Amniotic stem cell (primary cell): ENCODE measurements at places on chromosomes 2 and 18.

- no peak for DNase-seq
Observed at GRCh38 chr2:198178766-198179165, 374.4 kb downstream of the PLCL1 start.

DNA sequence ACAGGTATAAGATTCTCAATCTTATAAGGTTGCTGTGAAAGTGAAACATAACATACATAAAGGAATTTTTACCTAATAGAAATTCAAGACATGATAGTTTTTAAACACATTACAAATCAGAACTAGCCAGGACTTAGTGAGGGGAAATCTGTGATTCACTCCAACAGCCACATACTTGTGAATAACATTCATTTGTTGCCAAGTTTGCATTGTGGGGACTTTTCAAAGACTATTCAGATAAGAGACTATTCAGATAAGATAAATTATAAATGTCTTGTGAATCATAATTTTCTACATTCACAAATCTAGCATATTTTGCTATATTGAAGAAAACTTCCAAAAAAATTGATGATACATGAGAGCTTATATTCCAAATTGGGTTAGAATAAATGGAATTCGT is 345.3 kb upstream of the CDH20 start:
- peak; percentile 0 for DNase-seq

DNA sequence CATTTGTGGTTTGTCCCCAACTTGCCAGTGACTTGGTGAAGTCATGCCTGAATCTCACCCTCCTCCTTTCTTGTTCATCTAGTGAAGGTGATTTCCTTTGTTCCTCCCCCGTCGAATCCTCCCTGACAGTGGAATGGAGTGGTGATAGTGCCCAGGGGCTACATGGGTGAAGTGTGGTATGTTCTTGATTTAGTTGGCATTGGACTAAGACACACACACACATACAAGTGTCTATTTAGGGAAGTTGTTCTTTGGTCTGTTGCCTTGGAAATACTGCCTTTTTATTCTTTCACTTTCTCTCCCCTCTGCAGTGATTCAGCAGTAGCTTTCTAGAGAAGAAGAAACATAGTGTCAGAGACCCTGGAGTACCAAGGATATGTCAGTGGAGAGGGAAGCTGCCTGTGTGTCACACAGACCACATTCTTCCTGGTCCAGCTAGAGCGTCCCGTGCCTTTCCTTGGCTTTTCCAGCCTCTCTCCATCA is 10.9 kb downstream of the INPP4A start:
- DNase-seq: no peak

DNA sequence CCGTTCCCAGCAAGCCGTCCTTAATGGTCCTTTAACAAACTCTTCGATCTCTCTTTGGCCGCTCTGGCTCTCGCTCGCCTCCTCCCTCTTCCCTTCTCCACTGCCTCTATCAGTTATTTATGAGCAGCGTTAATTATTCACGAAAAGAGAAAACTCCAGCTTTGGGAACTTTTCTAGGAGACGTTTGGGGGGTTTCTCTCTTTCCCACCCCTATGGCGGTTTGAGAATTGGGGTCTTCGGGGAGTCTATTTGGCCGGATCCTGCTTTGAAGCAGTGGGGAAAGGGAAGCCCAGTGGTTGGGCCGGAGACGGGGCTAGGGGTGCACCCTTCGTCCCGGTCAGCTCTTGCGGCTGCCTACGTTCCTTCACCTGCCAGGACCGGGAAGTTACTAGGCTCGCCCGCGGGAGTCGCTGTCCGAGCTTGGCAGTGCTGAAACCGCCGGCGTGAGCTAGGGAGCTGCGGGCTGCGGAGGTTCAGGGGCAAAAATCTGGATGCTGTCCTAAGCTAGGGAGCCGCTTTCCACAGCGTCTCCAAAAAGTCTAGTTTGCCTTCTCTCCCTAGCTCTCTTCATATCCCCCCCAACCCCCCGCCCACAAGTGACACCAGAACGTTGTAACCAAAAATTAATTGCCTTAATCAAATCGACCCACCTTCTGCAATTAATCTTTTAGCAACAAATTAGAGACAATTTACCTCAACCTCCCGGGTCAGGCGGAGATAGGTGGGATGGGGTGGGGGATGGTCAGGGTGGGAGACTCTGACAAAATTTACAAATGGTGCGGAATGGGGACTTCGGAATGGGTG is 8.9 kb upstream of the SKOR2 start:
- DNase-seq: no peak

- no peak for DNase-seq
Observed at GRCh38 chr2:235566415-235566814, 72.6 kb downstream of the AGAP1 start.

- DNase-seq: no peak
Observed at GRCh38 chr18:32258558-32259204, 68.8 kb downstream of the MEP1B start.

GRCh38 chr2:27261926-27262298 is 935 bp downstream of the SLC30A3 start:
- no peak for DNase-seq

DNA sequence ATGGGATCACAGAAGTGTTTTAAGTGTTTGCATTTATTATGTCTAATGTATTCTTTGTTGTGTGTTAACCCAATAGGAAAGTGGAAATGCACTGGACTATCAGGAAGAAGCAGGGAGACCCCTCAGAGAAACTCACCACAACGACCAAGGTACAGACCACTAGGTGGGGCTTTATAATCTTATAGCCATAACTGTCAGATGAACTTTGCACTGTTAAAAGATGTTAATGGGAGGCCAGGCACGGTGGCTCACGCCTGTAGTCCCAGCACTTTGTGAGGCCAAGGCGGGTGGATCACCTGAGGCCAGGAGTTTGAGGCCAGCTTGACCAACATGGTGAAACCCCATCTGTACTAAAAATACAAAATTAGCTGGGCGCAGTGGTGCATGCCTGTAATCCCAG is 73.2 kb downstream of the SUMO1 start:
- DNase-seq: no peak
